ENCODE measurements at places on chromosomes 5 and 9.
A peak's percentile ranks its signal among the peaks of the same experiment; 100 is the strongest.

DNA sequence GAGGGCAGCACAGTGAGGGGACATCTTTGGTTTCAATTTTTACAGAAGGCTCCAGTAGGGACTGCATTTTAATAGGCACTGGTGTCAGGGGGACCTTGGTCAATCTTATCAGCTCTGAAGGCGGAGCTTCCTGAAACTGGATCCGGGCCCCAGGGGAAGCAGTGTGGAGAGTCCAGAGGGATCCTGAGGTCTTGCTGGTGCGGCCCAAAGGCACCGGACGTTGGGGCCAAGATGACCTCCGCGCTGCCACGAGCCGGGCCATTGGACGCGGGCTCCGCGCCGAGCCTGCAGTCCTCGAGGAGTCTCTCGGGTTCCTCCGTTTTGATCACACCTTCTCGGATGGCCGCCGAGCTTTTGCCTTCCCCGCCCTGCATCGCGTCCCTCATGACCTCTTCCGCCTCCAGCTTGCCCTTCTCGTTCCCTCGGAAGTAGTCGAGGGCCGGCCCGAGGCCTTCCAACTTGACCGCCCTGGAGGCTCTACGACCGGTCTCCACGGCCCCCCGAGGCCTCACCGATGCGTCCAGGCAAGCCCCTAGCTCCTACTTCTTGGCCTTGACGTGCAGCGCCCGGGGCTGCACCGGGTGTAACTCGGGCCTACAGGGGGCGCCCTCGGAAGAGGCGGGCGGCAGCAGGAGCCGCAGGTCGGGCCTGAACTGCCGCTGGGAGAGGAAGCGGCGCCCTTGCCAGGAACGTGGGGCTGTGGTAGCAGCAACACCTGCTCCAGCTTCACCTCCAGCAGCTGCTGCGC lies 18.8 kb downstream of the C5orf52 start:
- no peak for DNase-seq

DNA sequence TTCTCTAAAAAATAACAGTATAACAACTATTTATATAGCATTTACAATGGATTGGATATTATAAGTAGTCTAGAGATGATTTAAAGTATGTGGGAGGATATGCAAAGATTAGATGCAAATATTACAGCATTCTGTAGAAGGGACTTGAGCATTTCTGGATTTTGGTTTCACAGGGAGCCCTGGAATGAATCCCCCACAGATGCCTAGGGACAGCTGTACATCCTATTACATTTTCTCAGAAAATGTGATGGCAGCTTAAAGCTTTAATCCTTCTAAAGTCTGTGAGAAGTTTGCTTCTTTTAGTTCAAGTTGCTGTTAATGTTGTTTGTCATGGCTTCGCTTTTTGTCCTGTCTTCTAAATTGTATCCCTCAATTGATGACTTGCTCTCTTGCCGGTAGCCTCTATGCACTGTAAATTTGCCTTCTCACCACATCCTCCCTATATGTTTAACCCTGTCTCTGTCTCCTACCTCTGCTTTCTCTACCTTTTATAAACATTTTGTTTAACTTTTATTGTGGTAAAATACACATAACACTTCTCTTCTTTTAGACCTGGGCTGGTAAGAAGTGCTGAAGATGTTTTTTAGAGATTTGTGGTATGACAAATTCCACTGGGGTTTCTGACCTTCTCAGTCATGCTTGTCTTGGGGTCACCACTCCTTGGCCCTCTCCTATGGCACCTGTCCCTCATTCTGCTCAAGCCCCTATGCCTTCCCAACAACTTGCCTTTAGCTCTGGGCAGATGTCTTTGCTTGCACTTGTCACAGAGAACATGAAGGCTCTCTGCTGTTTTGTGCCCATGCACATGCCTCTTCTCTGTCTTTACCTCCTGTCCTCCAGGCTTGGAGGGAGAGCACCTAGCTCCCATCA lies 37.9 kb downstream of the LNPEP start:
- no peak for DNase-seq

GRCh38 chr5:113488645-113489184 lies 462 bp upstream of the MCC start:
- DNase-seq, result no peak

- no peak for DNase-seq
Observed at GRCh38 chr9:34171753-34172535, 6.9 kb upstream of the UBAP1 start.

DNA sequence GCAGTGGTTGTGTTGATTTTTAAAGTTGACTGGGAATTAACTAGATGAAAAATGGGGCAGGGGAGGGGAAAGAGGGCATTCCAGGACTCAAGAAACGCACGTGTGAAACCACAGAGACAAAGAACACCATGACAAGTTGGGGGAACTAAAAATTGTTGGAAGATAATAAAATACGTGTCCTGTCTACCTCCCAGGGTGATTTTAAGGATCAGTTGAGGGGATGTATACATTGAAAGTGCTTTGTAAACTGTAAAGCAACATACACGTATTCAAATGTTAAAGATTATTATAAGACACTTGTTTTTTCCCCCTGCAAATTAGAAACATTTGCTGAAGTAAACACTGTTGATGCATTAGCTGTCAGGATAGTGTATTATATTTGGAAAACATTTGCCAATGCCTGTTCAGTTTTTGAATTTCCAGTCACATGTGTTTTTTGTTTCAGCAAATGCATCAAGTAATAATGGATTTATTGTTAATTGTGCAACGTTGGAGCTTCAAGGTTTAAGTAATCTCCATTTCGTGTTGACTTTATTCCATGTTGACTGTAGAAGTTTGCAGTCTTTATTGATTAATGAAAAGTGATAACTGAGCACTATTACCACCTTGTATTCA lies 412.7 kb downstream of the ACTL7B start:
- DNase-seq, result no peak

DNA sequence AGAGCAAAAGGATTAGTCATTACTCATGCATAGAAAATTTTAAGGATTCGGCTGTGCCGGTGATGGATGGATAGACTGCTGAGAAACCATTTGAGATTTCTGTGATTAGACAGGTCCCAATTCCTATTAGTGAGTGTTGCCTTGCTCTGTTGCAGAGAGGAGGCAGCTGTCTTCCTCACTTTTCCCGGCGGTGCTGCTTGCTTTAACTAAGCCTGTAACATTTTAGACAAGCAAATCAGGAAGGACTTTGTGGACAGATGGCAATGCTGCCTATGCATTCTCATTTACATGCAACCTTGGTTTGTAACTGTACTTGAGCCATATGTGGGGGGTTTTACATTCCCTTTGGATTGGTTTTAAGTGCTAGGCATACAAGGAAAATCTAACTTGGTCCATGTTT lies 1176.3 kb downstream of the CDH18 start:
- peak; percentile 25 for DNase-seq

- no peak for DNase-seq
Observed at GRCh38 chr9:93094658-93095204, 1.3 kb upstream of the CARD19 start.

GRCh38 chr9:75892216-75892911 lies 1.9 kb downstream of the PCSK5 start:
- no peak for DNase-seq

- no peak for DNase-seq
Observed at GRCh38 chr9:113219969-113220368, 1.1 kb downstream of the FKBP15 start.

DNA sequence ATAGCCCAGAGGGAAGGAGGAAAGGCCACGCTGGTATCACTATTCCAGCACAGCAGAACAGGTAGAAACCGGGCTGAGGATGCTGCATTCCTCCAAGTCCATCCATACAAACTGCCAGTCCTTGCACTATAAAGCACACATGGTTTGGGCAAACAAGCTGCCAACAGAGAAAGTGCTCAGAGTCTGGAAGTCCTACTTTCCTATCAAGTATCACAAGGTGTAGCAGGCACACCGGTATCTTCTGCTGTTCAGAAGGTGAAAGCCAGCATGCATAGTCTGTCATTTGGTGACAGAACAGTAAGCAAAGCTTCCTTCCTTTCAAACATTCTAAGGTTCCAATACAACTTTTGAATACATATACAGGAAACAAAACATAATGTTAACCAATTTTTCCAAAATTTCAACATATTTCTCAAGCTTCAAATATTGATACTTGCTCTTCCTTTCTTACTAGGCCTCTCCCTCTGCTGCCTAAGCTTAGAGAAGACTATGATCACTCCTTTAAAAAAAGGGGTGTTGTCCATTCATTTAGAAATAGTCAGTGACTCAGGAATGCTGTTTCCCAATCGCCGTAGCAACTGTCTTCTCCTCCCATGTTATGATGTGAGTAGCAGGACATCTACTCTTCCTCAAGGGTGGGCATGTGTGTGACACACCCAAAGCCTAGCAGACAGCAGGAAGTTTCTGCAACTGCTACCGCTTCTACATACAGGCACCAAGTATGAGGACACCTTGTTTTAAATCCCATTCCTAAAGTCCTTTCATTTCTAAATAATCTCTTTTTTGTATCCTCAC lies 14.7 kb downstream of the DIAPH1 start:
- peak; percentile 87 for DNase-seq

- no peak for DNase-seq
Observed at GRCh38 chr5:115487756-115488155, 56.8 kb downstream of the FEM1C start.

GRCh38 chr5:40904205-40904993 lies 4.9 kb upstream of the C7 start:
- DNase-seq, result peak; percentile 79

GRCh38 chr9:86347991-86348390 lies 6.2 kb downstream of the TUT7 start:
- DNase-seq, result no peak

DNA sequence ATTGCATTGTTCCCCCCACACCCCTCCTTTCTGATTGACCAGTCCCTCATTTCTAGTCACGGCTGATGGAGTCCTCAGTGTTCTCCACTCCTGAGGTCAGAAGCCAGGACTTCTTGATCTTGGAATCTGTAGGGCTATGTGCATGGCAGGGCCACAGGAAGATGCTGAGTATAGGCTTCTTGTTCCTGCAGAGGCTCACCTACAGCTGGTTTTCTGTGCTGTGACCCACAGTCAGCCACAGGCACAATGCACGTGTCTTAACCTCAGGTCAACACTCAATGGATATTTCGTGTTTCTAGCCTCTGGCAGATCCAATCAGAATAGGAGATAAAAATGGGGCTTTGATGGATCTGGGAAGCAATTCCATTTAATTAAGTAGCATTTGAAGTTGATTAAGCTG lies 14.3 kb upstream of the CXCL14 start:
- no peak for DNase-seq

All from A172 (cell line).